ENCODE measurements at places on chromosomes 1 and 21.

DNA sequence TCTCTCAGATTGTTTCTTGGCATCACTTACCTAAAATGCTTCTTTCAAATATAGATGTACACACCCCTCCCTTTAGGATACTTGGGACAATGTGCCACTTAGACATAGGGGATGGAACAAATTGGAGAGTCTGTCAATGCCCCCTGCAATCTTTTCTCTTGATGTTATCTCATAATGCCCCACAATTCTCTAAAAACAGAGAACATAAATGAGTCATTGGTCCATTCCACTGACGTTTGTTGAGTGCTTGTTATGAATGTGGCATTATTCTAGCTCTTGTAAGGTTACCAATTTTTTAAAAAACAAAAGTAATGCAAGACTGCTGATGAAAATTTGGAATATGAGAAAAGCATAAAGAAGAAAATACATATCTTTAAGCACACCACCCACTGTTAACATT lies 5.6 kb upstream of the SMIM11 start:
- no peak for DNase-seq

DNA sequence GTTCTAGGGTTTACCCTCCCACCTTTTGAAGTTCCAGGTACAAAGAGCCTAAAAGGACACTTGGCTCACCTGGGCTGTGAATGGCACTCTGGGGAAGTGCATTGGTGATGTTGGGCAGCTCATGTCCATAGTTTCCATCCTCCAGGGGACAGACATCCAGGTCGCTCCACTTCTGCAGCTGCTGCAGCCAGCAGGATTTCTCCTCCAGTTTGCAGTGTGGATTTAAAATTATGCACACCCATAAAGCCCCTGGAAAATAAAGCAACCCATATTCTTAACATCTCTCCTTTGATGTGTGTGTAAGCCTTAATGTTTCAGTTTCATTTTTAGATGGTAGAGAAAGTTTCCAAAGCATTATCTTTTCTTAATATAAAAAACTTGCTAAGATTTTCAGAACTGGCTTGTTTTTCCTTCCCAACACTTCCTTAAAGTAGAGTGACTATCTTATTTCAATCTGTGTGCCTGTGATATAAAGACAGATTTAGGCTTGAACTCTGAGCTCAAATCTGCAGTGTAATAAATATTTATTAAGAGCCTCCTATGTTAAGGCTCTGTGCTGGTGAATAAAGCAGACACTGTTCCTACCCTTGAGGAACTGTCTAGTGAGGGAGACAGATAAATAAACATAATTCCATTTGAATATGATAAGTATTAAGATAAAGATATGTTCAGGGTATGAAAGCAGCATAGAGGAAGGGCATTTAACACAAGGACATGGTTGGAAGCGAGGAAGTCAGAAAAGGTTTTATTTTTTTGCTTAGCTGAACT lies 39.1 kb downstream of the UROD start:
- no peak for DNase-seq

DNA sequence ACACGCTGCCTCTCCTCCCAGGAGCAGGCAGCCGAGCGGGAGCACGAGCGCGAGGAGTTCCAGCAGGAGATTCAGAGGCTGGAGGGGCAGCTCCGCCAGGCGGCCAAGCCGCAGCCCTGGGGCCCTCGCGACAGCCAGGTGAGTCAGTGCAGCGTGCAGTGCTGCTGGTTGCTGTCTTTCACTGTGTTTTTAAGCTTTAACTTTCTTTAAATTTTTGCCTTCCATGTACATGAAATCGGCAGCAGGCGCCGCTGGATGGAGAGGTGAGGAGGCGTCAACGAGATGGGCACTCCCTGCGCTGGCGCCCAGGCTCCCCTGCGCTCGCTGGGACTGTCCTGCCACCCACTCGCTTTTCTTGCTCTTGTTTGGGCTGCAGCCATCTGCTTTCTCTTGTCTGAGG lies 60.7 kb upstream of the DIP2A start:
- DNase-seq = no peak

- no peak for DNase-seq
Observed at GRCh38 chr21:17540530-17540929, 27.7 kb downstream of the CXADR start.

DNA sequence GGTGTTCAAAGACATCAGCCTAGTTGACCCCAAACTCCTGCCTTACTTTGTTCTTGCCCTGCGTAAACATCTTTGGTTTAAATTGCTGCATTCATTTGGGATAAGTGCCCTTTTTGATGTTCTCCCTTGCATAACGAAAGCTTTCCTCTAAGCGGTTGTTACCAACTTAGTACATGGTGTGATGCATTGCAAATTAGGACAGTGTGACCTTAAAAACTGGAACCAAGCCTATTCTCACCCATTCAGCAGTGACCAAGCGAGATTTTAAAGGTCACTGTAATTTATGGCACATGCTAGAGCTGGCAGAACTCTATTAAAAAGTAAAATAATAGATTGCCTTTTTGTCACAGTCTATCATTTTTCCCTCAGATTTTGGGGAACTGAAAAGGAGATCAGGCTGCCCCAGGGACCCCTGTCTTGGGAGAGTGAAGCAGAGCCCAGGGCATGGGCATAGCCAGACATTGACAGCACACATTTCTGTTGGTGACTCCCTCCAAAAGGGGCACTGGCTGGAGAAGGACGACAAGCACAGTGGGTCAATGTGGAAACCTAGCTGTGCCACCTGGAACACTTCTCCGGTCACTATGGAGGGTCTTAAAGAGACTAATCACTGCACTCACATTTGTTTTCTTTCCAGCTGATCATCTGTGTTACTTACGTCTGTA lies 63.9 kb downstream of the KCNK1 start:
- DNase-seq = no peak

- DNase-seq = no peak
Observed at GRCh38 chr1:73194965-73195364, 912.6 kb upstream of the NEGR1 start.

- DNase-seq = no peak
Observed at GRCh38 chr21:31901315-31901714, 28.5 kb downstream of the HUNK start.

GRCh38 chr1:89930579-89930978 lies 64.3 kb upstream of the ZNF326 start:
- no peak for DNase-seq

DNA sequence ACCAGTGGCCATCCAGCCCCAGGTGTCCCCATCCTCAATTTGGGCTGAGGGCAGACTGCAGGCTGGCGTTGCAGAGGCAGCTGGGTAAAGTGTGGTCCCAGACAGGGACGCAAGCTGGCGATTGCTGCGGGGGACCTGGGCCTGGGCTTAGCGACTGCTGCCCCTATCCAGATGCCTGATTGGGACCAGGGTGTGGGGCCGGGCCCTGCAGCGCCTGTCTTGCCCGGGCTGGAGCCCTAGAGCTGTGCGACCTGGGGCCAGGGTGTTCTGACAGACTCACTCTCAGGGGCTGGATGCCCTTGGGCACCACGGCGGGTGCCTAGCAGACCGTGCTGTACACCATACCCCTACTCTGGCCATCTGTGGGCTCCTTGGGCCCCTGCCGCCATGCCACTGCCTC lies 16.2 kb upstream of the FAAP20 start:
- DNase-seq = no peak

DNA sequence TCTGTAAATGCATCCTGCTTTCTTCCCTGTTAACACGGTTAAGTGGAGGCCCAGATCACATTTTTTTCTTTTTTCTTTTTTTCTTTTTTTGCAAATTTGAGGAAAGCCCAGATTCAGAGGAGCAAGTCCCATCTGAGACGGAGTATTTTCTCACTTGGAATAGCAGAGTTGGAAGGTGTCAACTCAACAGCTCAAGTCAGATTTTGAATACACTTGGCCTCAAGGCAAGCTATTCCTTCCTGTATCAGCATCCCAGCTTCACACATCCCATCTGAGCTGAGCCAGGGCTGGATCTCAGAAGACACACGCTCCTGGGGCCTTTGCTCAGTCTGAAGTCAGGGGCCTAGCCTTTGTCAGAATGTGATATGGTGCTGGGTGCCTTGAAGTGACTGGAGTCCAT lies 11.5 kb upstream of the TNR start:
- no peak for DNase-seq

DNA sequence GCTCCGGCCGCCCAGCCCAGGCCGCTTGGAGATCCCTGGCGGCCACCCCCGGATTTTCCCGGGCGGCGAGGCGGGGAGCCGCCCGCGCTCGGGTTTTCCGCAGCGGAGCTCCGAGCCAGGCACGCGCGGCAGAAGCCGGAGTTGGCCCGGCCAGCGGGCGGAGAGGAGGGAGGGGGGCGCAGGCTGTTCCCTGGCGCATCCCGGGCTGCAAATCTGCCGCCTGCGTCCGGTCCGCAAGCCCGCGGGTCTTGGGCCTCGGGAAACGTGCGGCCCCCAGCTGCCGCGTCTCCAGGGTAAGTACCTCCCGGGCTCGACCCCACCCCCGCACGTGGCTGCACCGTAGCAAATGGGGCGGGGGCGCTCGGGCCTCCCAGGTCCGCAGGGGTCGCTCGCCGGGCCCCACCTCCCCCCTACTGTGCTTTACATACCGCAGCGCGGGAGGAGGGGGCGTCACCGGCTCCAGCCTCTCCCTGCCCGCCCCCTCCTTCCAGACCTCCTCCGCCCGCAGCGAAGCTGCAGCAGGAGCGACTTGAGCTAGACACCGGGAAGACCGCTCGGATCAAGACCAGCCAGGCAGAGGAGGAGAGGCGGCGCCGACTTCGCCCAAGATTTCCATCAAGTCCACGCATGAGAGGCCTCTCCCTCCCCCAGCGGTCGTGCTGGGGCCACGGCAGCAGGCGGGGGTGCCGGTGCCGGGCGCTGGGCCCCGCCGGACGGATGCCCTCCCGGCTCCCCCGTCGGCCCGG lies 1.6 kb downstream of the TMEM200B start:
- no peak for DNase-seq

- DNase-seq = no peak
Observed at GRCh38 chr1:208166340-208167138, 77.6 kb downstream of the PLXNA2 start.

DNA sequence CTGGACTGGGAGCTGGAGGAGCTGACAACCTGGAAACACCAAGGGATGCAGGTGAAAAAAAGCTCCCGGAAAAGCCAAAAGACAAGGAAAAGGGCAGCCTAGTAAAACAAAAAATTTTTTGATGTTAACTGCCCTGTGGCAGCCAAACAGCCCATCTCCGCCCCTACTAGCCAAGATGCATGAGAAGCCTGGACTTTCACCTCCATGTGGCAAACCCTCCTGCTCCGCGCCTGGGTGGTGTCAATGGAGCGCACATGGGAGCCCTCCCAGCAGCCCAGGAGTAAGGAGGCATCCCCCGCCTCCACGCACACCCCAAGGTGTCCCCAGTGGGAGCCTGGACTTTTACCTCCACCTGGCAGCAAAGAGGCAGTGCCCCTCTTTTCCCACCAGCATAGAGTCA lies 30.5 kb downstream of the LEMD1 start:
- no peak for DNase-seq

All from NCI-H2029 (cell line).